Hindlimb muscle (tissue), 1 donor: ENCODE measurements at places on chromosomes 16 and 17.
A peak's percentile ranks its signal among the peaks of the same experiment; 100 is the strongest.

GRCh38 chr17:21041741-21042457 is 912 bp downstream of the USP22 start:
- peak; percentile 89 for DNase-seq

DNA sequence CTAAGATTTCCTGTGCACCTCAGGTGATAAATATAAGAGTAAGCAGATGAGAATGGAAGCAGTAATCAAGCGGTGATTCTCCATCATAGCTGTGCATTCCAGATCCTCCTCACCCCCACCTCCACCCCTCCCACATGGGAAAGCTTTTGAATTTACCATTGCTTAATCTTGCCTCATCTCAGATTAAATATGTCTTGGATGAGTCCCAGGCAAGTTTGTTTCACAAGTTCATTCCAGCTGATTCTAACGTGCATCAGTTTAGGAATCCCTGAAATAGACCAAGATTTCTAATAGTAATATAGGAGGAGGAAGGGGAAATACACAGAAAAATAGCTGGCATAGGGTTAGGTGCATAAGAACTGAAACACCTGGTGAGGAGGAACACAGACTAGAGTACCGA is 396.2 kb upstream of the KIF2B start:
- DNase-seq, result no peak

DNA sequence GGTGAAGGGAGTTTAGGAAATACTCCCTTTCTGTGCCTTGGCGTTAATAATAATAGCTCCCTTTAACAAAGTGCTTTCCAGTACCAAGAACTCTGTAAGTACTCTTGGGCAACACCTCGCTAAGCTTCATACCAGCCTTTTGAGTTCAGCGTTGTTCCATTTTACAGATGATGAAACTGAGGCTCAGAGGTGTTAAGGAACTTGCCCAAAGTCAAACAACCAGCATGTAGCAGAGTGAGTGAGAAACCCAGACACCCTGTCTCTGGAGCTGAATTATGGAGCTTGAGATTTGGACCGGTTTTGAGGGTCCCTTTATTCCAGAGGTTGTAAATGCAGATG is 607 bp downstream of the KATNIP start:
- DNase-seq, result no peak

- no peak for DNase-seq
These were observed 501.0 kb upstream of the CDH11 start for GRCh38 chr16:65622871-65623270.

- DNase-seq, result no peak
These were observed 236.1 kb upstream of the C16orf82 start for GRCh38 chr16:26830428-26831127.

- DNase-seq, result no peak
These were observed 202.3 kb upstream of the KCNJ16 start for GRCh38 chr17:69872675-69873262.

GRCh38 chr16:65075877-65076276 is 46.0 kb downstream of the CDH11 start:
- DNase-seq, result no peak

DNA sequence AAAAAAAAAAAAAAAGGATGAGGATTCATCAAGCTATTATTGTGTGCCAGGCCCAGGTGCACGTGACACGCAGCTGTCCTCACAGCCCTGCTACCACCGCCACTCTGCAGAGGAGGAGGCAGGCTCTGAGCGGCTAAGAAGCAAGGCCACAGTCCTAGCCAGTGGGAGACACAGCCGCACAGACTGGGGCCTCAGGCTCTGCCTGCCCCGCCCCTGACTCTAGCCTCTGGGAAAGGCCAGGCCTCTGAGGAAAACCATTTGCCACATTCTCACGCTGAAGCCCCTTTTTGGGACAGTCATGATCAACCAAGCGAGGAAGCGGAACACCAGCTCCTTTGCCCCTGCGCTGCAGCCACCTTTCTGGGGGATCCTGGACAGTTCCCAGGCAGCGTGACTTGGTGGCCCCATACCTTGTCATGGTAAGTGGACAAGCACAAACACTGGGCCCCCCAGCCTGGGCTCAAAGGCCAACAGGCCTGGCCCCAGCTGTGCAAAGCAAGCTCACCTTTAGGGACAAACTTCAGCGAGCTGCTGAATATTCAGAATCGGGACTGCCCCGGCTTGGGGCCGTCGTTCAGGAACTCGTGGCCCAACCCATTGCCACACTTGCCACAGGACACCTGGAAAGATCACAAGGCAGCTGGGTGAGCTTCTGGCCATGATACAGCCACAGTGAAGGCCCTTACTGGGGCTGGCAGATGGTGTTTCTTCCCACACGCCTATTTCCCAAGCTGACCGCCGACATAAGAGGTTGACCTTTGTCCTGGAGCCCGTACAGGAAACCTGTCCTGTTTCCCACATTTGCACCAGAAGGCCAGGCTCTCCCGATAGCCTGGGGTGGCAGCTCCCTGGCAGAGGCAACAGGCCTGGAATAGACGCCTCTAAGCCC is 2.5 kb downstream of the MSRB1 start:
- no peak for DNase-seq

DNA sequence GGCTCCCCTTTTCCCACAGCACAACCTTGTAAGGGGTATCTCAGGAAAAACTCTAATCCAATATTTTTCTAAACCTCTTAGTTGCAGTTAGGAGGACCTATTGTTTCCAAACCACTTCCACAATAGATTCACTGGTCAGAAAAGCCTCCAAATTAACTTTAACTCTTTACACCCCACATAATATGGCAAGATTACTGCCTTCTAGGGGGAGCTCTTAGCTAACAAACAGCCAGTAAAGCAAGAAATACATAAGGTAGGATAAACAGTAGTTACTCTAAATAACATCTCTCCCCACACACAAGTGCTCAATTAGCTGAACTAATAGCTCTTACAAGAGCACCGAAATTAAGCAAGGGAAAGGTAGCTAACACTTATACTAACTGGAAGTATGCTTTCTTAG is 192.1 kb upstream of the KIF2B start:
- no peak for DNase-seq

DNA sequence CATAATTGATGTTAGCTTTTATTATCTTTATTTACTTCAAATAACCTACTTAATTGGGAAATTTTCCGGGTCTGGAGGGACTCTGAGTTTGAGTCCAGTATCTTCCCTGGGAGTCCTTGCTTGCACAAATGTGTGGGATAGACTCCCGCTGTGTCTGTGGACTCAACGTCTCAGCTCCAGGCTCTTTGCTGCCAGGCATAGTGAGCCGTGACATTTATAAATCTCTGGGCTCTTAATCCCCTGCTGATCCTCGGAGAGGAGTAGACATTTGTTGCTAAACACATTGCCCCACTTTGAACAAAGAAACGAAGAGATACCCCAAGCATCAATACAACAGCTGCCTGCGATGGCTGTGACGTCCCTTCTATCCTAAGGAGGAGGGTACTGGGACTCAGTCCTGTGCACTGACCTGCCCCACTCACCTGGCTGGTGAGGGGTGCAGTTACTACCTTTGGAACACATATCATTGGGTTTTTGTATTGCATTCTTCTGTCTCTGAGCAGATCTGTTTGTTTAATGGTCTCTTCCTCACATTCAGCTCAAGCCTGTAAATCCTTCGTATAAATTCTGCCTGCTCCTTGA is 316.9 kb downstream of the HAPSTR1 start:
- DNase-seq, result no peak

- DNase-seq, result no peak
These were observed 30.4 kb downstream of the RAI1 start for GRCh38 chr17:17711641-17712162.

DNA sequence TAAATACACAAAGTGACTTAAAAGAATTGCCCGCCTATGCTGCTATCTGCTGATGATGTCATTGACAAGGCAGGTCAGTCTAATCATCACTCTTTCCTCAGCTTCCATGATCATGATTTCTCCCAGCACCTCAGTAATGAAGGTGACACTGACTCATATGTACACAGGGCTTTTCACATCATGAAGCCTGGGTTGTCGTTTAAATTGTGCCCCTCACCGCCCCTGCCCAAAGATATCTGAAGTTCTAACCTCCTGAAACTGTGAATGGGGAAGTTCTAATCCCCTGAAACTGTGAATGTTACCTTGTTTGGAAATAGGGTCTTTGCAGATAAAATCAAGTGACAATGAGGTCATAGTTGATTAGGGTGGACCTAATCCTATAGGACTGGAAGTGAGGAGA is 17.4 kb upstream of the GPRC5C start:
- no peak for DNase-seq

- DNase-seq, result no peak
These were observed 49.4 kb upstream of the SREBF1 start for GRCh38 chr17:17886226-17886625.

DNA sequence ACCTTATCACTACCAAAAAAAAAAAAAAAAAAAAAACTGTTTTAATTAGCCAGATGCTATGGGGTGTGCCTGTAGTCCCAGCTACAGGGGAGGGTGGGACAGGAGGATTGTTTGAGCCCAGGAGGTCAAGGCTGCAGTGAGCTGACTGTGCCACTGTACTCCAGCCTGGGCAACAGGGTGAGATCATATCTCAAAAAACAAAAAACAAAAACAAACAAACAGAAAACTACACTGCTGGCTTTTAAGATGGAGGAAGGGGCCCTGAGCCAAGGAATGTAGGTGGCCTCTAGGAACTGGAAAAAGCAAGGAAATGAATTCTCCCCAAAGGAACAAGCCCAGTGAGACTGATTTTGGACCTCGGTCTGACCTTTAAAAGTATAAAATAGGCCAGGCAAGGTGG is 61.4 kb downstream of the BEAN1 start:
- no peak for DNase-seq

DNA sequence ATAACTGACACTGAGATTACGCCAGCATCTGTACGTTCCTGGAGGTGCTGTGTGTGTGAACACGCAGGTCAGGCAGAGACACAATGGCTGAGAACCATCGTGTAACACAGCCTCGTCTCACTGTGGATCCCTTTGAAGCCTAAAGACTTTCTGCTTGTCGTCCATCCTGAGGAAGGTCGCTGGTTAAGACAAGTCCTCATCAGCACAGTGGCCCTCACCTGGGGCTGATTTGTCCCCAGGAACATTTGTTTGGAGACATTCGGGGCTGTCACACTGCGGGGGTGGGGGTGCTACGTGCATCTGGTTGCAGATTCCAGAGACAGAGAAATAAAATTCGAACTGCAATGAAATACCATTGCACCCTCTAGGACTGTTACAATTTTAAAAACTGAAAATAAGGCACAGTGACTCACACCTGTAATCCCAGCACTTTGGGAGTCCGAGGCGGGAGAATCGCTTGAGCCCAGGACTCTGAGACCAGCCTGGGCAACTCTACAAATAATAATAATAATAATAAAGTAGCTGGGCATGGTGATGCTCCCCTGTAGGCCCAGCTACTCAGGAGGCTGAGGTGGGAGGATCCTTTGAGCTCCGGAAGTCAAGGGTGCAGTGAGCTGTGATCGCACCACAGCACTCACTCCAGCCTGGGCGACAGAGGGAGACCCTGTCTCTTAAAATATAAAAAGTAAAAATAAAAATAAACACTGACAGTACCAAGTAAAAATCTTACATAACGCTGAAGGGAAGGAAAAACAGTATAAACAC is 112.0 kb upstream of the METRNL start:
- no peak for DNase-seq

DNA sequence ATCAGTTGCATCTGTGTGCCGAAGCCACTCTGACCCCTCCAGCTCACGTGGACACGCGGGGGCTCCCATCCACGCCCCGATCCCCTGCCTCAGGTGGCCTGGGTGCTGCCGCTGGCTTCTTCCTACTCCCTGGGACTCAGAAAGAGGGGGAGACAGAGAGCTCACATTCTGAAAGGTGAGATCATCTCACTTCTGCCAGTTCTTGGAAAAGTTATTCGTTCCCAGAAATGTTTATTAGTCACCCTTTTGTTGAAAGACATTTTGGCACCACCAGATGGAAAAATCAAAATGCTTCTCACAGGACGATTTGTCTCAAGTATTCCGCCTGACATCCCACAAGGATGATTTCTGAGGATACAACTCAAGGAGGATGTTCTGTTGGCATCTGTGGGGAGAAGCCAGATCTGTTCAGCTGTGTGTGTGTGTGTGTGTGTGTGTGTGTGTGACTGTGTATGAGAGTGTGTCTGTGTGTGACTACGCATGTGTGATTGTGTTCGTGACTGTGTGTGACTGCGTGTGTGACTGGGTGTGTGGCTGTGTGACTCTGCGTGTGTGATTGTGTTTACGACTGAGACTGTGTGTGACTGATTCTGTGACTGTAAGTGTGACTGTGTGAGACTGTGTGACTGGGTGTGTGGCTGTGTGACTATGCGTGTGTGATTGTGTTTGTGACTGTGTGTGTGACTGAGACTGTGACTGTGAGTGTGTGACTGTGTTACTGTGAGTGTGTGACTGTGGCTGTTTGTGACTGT is 207.3 kb downstream of the NTN1 start:
- peak; percentile 85 for DNase-seq

- DNase-seq, result no peak
These were observed 33.3 kb downstream of the PRKCB start for GRCh38 chr16:23869052-23869451.

DNA sequence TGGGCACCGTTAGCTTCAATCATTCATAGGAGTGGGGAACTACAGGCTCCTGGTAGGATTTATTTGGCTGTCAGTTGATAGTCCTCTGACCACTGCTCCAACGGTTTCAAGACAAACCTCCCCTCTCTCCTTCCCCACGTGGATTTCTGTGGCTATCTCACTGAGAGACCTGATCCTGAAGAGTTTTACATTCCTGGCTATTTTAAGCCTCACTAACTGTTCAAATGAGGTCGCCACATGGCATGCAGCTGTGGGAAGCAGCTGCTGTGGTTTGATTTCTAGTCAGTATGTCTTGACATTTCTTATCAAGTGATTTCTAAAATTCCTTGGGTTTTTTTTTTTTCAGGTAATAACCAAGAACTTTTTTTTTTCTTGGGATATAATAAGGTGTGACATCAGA is 38.3 kb downstream of the CDK5R1 start:
- no peak for DNase-seq

- no peak for DNase-seq
These were observed 1447.4 kb upstream of the GOT2 start for GRCh38 chr16:60181536-60181935.

GRCh38 chr16:77937473-77938149 is 84.7 kb upstream of the CLEC3A start:
- DNase-seq, result peak; percentile 32

GRCh38 chr16:12078405-12079280 is 102.1 kb downstream of the SNX29 start:
- no peak for DNase-seq

DNA sequence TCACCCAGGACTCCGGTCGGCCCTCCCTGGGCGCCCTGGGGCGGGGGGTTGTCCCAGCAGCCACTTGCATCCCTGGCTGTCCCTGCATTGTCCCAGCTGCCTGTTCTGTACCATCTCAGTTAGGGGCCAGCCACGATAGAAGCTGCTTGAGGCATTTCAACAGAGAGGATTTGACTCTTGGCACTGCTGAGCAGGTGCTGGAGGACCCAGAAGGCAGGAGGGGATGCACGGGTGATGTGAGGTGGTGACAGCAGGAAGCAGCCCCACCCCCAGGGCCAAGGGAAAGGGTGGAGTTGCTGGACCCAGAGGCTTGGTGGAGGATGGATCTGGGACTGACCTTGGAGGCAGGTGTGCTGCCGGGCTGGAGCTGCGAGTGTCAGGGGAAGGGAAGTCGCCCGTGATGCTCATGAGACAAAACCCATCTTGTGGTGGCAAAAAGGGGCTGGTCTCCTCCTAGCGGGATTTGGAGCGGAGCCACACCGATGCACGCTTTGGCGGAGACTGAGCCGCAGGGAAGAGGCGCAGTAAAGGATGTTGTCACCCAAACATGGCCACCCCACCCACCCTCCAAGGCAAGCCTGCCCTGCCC is 188.0 kb upstream of the GSE1 start:
- no peak for DNase-seq

GRCh38 chr17:5708344-5708743 is 124.0 kb upstream of the NLRP1 start:
- DNase-seq, result no peak
